ENCODE measurements at places on chromosomes 5 and 9.
A peak's percentile ranks its signal among the peaks of the same experiment; 100 is the strongest.

GRCh38 chr9:36053971-36054370, 17.3 kb downstream of the RECK start:
- no peak overlapping the region for H3K4me3 ChIP-seq
- H3K36me3 ChIP-seq, result no peaks in the 10 kb centered on the region
- DNase-seq, result no peak

- peaks cover 3% of the 10 kb centered on the region for H3K4me1 ChIP-seq
- H3K4me3 ChIP-seq, result no peak overlapping the region
- no peaks in the 10 kb centered on the region for H3K36me3 ChIP-seq
- H3K27me3 ChIP-seq, result peaks cover 27% of the 10 kb centered on the region
- H3K27ac ChIP-seq, result no peak overlapping the region
- no peak for DNase-seq
Observed at GRCh38 chr5:56270058-56270457, 36.9 kb upstream of the ANKRD55 start.

DNA sequence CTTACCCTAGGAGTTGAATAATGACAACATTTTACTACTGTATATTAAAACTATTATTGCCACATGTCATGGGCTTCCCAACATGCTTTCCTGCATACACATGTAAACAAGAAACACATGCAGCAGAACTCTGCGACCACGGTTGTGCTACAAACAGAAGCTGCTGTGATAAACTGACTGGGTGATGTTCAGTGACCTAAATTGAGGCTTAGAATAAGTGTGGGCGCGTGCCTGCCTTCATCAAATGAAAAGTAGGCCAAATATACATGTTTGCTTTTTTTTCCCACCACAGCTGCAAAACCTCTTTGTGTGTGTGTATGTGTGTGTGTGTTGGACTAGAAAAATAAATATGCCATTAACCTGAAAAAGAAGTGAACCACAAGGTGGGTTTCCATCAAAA, 1202.1 kb downstream of the PTPRD start:
- no peak overlapping the region for H3K4me3 ChIP-seq
- no peaks in the 10 kb centered on the region for H3K27me3 ChIP-seq
- no peak for DNase-seq

DNA sequence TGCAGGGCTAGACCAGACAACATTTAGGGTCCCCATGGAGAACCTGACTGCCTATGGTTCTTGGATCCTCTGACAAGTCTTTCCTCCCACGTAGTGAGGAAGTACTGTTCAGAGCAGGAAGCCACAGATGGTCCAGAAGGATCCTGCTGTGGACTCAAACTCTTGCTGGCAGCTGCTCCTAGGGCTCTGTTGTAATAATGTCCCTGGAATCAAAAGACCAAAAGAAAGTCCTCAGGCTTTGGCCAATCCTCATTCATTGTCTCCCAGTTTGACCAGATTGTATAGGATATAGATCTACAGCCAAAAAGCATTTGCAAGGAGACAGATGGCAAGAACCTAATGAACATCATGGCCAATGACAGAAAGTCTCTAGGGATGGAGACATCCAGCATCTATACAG, 53.9 kb downstream of the SEMA6A start:
- peaks cover 59% of the 10 kb centered on the region for H3K4me1 ChIP-seq
- H3K27me3 ChIP-seq, result no peaks in the 10 kb centered on the region
- H3K4me3 ChIP-seq, result no peak overlapping the region
- no peak overlapping the region for H3K27ac ChIP-seq

GRCh38 chr5:93340881-93341280, 240.1 kb downstream of the NR2F1-AS1 start:
- no peaks in the 10 kb centered on the region for H3K36me3 ChIP-seq
- H3K4me1 ChIP-seq, result peaks cover 21% of the 10 kb centered on the region
- H3K27me3 ChIP-seq, result no peaks in the 10 kb centered on the region

- no peak overlapping the region for H3K27ac ChIP-seq
- no peaks in the 10 kb centered on the region for H3K36me3 ChIP-seq
- H3K27me3 ChIP-seq, result peaks cover 24% of the 10 kb centered on the region
- no peak overlapping the region for H3K4me3 ChIP-seq
- no peaks in the 10 kb centered on the region for H3K4me1 ChIP-seq
Observed at GRCh38 chr9:133633681-133634080, 2.5 kb upstream of the DBH start.

GRCh38 chr5:58410441-58410840, 49.4 kb downstream of the PLK2 start:
- no peaks in the 10 kb centered on the region for H3K27me3 ChIP-seq
- no peak overlapping the region for H3K4me3 ChIP-seq
- H3K27ac ChIP-seq, result no peak overlapping the region
- DNase-seq, result no peak
- no peaks in the 10 kb centered on the region for H3K36me3 ChIP-seq

DNA sequence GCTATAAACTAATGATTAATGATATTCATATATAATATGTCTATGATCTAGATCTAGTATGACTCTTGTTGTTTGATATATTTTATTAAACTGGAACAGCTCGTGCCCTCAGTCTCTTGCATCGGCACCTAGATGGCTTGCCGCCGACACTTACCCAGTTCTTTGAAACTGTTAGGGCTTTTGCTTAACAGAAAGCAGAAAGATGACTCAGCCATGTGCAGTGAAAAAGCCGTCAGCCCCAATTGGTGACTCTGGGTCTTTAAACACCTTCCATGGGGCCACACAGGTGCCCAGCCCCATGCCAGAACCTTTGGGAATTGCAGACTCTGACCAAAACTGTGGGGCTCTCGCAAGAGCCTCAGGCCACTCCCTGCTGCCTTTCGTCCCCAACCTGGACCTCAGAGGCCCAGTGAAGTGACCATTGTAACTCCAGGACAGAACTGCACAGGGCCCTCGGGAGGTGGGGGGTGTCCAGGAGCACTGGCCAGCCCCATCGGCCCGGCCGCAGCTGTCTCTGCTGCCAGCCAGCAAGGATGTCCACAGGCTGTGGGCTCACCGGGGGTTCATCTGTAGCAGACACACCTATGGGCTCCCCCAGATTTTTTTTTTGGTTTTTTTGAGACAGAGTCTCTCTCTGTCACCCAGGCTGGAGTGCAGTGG, 7.8 kb downstream of the LCN10 start:
- no peaks in the 10 kb centered on the region for H3K36me3 ChIP-seq
- H3K27me3 ChIP-seq, result peaks cover 24% of the 10 kb centered on the region
- DNase-seq, result no peak
- H3K27ac ChIP-seq, result no peak overlapping the region
- peaks cover 1% of the 10 kb centered on the region for H3K4me1 ChIP-seq
- H3K4me3 ChIP-seq, result no peak overlapping the region

- H3K4me1 ChIP-seq, result no peaks in the 10 kb centered on the region
- DNase-seq, result no peak
- H3K36me3 ChIP-seq, result no peaks in the 10 kb centered on the region
- H3K4me3 ChIP-seq, result no peak overlapping the region
- no peak overlapping the region for H3K27ac ChIP-seq
Observed at GRCh38 chr9:134474055-134474370, 147.8 kb downstream of the RXRA start.

- no peak overlapping the region for H3K4me3 ChIP-seq
- H3K36me3 ChIP-seq, result no peaks in the 10 kb centered on the region
- no peak overlapping the region for H3K27ac ChIP-seq
- H3K4me1 ChIP-seq, result no peaks in the 10 kb centered on the region
- DNase-seq, result no peak
Observed at GRCh38 chr5:84605241-84605640, 220.6 kb upstream of the EDIL3 start.

DNA sequence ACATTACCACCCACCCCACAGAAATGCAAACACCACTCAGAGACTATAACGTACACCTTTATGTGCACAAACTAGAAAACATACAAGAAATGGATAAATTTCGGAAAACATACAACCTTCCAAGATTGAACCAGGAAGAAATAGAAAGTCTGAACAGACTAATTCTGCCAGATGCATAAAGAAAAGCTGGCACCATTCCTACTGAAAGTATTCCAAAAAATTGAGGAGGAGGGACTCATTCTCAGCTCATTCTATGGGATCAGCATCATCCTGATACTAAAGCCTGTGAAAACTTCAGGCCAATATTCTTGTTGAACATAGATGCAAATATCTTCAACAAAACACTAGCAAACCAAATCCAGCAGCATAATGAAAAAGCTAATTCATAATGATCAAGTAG, 115.1 kb upstream of the CD180 start:
- no peak overlapping the region for H3K4me3 ChIP-seq
- no peaks in the 10 kb centered on the region for H3K4me1 ChIP-seq
- DNase-seq, result no peak
- no peaks in the 10 kb centered on the region for H3K27me3 ChIP-seq
- H3K27ac ChIP-seq, result no peak overlapping the region

DNA sequence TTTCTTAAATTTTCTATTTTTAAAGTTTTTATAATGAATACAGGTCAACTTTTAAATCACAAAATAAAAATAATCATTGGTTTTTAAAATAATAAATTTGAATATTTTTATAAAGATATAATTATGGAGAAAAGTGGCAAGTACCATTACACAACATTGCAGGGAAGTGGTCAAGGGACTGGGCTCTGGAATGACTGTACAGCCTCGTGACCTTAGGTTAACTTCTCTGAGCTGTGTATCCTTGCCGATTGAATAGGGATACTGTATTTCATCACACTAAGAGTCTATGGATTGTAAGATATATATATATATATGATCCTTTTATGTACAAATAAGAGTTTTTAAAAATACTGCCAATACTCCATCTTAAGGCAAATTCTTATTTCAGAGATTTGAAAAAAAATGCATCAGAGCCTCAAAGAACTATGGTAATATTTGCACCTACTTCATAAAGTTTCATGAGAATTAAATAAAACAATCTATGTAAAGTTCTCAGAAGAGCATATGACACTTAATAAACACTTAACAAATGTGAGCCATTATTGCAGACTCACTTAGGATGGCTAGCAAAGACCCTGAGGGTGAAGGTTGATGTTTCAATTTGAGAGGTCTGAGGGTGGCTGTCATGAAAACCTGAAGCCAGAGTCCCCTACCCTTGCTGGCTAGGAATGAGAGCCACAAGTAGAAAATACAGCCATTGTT, 136.5 kb downstream of the CCDC192 start:
- no peaks in the 10 kb centered on the region for H3K27me3 ChIP-seq
- no peak for DNase-seq
- H3K4me1 ChIP-seq, result peaks cover under 1% of the 10 kb centered on the region
- H3K27ac ChIP-seq, result no peak overlapping the region
- no peak overlapping the region for H3K4me3 ChIP-seq

- H3K27ac ChIP-seq, result no peak overlapping the region
- peaks cover 4% of the 10 kb centered on the region for H3K4me1 ChIP-seq
- no peaks in the 10 kb centered on the region for H3K36me3 ChIP-seq
- H3K27me3 ChIP-seq, result peaks cover 79% of the 10 kb centered on the region
- no peak for DNase-seq
- H3K4me3 ChIP-seq, result no peak overlapping the region
Observed at GRCh38 chr5:2833556-2833955, 82.1 kb upstream of the IRX2 start.

GRCh38 chr5:139686706-139687441, 38.7 kb downstream of the CXXC5 start:
- H3K4me1 ChIP-seq, result peaks cover 34% of the 10 kb centered on the region
- peak overlapping the region; percentile 66 for H3K27ac ChIP-seq
- H3K4me3 ChIP-seq, result no peak overlapping the region
- H3K27me3 ChIP-seq, result no peaks in the 10 kb centered on the region

DNA sequence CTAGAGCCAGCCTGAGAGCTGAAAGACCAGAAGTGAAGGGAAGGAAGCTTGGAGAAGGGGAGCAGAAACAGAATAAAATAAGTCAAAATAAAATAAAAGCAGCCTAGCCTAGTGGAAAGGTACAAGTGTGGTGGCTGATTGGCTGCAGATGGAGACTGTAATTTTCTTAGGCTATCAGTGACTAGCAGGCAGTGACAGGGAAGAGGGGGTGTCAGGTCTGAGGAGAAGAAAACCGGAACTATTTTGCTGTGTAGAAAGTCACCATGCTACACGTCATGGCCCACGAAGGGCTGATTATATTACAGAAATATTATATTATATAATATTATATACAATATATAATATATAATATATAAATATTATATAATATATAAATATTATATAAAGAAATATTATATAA, 98.1 kb upstream of the TAF11L2 start:
- no peaks in the 10 kb centered on the region for H3K36me3 ChIP-seq
- peaks cover 27% of the 10 kb centered on the region for H3K4me1 ChIP-seq
- DNase-seq, result no peak
- peaks cover 21% of the 10 kb centered on the region for H3K27me3 ChIP-seq

- no peaks in the 10 kb centered on the region for H3K36me3 ChIP-seq
- H3K27me3 ChIP-seq, result peaks cover 15% of the 10 kb centered on the region
- H3K4me3 ChIP-seq, result no peak overlapping the region
- no peak for DNase-seq
- H3K4me1 ChIP-seq, result peaks cover 3% of the 10 kb centered on the region
Observed at GRCh38 chr9:107044872-107045271, 181.9 kb downstream of the ZNF462 start.

DNA sequence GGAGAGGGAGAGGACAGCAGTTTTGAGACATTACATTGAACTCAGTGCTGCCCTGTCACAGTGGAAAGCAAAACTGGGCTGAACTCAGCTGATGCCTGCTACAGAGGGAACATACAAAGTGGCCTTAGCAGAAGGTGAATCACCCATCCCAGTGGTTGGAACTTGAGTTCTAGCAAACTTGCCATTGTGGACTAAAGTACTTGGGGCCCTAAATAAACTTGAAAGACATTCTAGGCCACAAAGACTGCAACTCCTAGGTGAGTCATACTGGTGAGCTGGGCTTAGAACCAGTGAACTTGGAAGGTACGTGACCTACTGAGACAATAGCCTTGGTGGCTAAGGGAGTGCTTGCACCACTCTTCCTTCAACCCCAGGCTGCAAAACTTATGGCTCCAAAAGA, 155.7 kb upstream of the RIOK2 start:
- no peaks in the 10 kb centered on the region for H3K4me1 ChIP-seq
- no peaks in the 10 kb centered on the region for H3K36me3 ChIP-seq
- no peak overlapping the region for H3K27ac ChIP-seq
- no peaks in the 10 kb centered on the region for H3K27me3 ChIP-seq

- no peak for DNase-seq
- no peak overlapping the region for H3K27ac ChIP-seq
- H3K4me3 ChIP-seq, result no peak overlapping the region
- H3K27me3 ChIP-seq, result no peaks in the 10 kb centered on the region
- H3K4me1 ChIP-seq, result no peaks in the 10 kb centered on the region
- H3K36me3 ChIP-seq, result no peaks in the 10 kb centered on the region
Observed at GRCh38 chr5:174436750-174437149, 287.6 kb upstream of the MSX2 start.

- H3K27me3 ChIP-seq, result peaks cover 6% of the 10 kb centered on the region
- no peak for DNase-seq
- no peaks in the 10 kb centered on the region for H3K4me1 ChIP-seq
Observed at GRCh38 chr5:180910735-180911134, 11.8 kb downstream of the BTNL8 start.

- H3K27ac ChIP-seq, result peak overlapping the region; percentile 88
- H3K4me1 ChIP-seq, result peaks cover 12% of the 10 kb centered on the region
- H3K4me3 ChIP-seq, result peak overlapping the region; percentile 77
- no peak for DNase-seq
Observed at GRCh38 chr5:73121119-73121463, 716 bp downstream of the TMEM171 start.
